CD8-positive, alpha-beta memory T cell (primary cell): ENCODE measurements at places on chromosomes 6 and 20. TPM values are rescaled to one million over a fixed set of nuclear protein-coding genes. Genes with fewer than 3 reads are reported as not detected.

DNA sequence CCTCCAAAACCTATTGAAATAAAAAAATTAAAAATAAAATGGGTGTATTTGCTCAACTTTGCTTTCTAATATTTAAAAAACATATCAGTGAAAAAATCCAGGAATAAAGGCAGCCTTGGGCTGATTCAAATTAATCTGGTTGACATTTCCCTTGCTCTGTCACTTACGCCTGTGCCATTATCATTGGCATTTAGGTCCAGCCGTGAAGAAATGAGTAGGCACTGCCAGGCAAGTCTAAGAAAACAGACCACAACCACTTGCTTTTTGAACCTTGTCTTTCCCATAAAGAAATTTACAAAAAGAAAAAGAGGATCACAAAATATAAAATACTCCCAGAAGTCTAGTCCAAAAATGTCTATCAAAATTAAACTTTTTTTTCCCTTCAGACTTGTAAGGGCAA lies 59.2 kb upstream of the HBS1L start:
- no peak for DNase-seq

- DNase-seq, result no peak
Measured at GRCh38 chr6:111773501-111774345, 99.5 kb downstream of the FYN start.

DNA sequence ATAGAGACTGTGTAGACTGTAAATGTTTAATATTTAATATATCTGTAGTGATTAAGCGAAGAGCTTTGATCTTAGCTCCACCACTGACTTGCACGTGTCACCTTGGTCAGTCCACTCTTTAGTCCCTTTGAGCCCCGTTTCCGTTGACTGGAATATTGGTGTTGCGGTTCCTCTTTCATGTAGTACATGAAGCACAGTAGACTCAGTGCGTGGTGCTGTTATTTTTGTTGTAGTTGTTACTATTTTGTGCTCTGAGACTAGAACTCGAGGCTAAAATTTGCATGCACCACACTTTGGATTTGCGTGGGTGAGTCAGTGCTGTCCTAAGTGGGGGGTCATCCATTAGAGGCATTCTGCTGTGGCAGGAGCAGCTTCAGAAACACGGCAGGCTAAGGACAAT lies 291.4 kb downstream of the QKI start:
- no peak for DNase-seq

DNA sequence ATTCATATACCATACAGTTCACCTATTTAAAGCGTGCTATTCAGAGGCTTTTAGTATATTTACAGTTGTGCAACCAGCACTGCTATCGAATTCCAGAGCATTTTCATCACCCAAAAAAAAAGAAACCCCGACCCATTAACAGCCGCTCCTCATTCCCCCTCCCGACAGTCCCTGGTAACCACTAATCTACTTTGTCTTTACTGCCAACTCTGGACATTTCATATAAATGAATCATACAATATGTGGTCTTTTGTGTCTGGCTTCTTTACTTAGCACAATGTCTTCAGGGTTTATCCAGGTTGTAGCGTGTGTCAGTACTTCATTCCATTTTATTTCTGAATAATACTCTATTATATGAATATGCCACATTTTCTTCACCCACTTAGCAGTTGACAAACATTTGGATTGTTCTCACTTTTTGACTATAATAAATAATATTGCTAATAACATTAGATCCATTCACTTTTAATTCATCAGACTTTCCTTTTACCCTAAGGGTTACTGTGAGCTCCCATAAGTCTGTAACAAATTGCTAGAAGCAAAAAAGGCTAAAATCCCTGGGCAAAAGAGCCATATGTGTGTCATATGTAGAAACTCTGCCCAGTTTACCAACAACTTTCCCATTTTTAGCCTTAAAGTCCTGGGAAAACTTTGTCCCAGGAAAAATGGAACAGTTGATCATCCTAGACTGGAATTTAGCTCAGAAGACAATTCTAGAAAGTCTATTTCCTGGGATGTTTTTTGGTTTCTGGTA lies 23.2 kb upstream of the ROS1 start:
- no peak for DNase-seq

GRCh38 chr6:111278731-111279130 lies 191.4 kb downstream of the SLC16A10 start:
- DNase-seq, result no peak

- DNase-seq, result no peak
Measured at GRCh38 chr6:117615750-117616390, 13.6 kb upstream of the GOPC start.

GRCh38 chr6:129453073-129453472 lies 256.9 kb downstream of the ARHGAP18 start:
- no peak for DNase-seq

GRCh38 chr6:50093116-50093937 lies 43.6 kb upstream of the DEFB112 start:
- no peak for DNase-seq

DNA sequence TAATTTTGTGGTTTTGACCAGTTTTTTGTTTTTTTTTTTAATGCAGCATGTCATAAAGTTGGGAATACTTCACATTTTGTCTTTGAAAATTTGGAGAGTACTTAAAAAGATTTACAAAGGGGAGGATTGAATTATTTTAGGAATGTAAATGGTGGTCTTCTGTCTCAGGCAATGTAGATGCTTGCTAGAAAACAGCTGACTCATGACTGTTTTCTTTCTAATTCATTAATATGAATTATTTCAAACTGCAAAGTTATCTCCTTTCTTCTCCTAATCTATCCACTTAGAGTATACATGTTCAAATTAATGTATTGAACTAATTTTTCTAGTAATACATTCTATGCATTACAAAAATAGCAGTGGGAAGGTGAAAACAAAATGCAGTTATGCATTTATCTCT lies 24.9 kb downstream of the HCRTR2 start:
- DNase-seq, result no peak

DNA sequence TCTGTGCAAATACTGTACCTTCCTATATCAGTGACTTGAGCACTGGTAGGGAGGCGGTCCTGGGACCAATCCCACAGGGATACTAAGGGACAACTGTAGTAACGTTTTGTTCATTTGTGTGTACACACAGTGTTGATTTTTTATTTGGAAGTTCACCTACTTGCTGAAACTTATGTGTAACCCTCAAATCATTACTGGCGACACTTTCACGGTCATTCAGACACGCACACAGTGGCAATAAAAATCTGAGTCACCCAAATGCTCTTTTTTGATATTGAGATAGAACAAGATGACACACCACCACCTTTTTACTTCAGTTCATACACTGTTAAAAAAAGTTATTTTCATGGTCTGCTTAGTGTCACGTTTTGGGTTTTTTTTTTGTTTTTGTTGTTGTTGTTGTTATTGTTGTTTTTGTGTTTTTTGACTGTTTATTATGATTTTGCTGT lies 79.8 kb downstream of the QKI start:
- no peak for DNase-seq

DNA sequence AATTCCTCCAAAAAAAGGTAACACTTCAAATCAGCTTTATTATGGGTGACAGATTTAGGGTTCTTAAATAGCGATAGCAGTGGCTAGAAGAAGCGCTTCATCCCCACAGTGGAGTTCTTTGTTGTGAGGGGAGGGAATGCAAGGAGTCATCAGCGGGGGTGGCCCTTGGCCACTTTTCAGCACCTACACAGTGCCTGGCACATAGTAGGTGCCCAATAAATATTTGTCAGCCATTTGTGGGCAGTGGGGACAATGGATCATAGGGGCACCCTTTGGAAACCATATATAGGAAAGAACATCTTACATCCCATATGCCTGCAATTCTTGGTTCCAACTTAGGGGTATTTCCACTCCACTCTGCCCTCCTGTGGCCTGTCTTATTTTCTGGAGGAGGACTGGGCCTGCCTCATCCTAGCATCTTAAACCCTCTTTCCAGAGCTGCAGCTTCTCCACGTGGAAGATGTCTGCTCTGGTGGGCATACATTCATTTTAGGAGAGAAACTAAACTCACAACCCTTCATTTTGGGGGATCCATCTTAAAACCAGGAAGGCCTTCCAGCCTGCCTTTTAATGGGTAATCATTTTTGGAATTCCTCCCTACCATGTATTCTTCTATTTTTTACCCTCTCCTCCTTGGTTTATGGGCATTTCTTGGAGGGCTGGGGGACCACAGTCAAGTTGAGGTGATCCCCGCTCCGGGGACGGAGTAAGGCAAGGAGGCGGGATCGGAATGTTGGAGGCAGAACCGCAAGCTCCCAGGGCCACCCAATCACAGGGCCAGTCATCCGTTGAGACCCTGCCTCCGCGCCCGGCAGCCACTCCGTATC lies 2.6 kb upstream of the GPSM3 start:
- no peak for DNase-seq

DNA sequence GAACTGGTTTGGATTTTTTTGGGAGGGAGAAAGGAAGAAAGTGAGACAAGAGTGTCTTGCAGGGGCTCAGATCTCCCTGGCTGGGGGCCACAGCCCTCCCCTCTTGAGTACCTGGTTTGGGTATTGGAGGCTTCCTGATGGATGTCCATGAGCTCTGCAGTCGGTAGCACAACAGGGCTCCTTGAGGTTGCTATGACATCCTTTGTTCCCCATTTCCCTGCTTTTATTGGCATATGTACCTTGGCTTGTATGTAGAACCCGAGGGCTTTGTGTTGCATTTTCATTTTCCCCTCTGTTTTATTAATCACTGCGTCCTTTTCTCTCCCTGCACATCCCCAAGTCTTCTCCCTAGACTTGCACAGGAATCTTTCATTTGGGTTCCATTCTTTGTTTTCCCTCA lies 355.5 kb upstream of the TSHZ2 start:
- no peak for DNase-seq

DNA sequence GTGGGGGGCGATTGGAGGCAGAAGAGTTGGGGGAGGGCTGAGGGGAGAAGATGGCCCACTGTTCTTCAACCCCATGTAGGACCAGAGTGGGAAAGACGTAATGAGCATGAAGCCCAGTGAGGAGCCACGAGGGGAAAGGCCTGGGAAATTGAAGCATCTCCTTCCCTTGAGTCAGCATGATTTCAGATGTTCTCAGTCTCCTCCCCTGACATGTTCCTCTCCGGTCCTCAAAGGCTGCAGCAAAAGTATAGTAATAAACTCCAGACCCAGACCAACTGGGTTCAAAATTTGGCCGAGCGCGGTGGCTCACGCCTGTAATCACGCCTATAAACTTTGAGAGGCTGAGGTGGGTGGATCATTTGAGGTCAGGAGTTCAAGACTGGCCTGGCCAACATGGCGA lies 1.9 kb upstream of the NFKBIE start:
- no peak for DNase-seq

- DNase-seq, result no peak
Measured at GRCh38 chr6:64330694-64331307, 695.2 kb downstream of the PHF3 start.

- DNase-seq, result no peak
Measured at GRCh38 chr20:56957737-56958553, 308.5 kb downstream of the BMP7 start.

- DNase-seq, result no peak
Measured at GRCh38 chr6:130681028-130681427, 146.2 kb upstream of the SMLR1 start.

- no peak for DNase-seq
Measured at GRCh38 chr6:4613381-4613780, 162.8 kb upstream of the CDYL start.

- DNase-seq, result no peak
Measured at GRCh38 chr20:54137115-54137514, 36.7 kb downstream of the CYP24A1 start.

SMOC2 gene
- not detected for polyA plus RNA-seq

HUS1B gene
- polyA plus RNA-seq, result 0.94 TPM

CDH26 gene
- not detected for polyA plus RNA-seq

TTK gene
- polyA plus RNA-seq, result 0.06 TPM

MED23 gene
- 15.6 TPM for polyA plus RNA-seq

HLA-F gene
- 500 TPM for polyA plus RNA-seq

TINAG gene
- not detected for polyA plus RNA-seq

ADGB gene
- not detected for polyA plus RNA-seq
